Activated T-helper 1 cell treated with anti-CD3 and anti-CD28 coated beads, Interleukin-12 subunit alpha, Interleukin-12 subunit beta, Interleukin-2, Interleukin-4 antibody, amounts not matched to agents 30 ng/mL and 10 ng/mL and 1 ng/mL, durations not matched to agents 14 hours and 24 hours and 36 hours (primary cell): ENCODE measurements at places on chromosomes 11 and 22.

- no peak for DNase-seq
Measured at GRCh38 chr11:124841840-124842239, 23.4 kb upstream of the ROBO3 start.

- peak; percentile 28 for DNase-seq
Measured at GRCh38 chr22:24521791-24522245, 26.7 kb downstream of the UPB1 start.

- DNase-seq = peak; percentile 45
Measured at GRCh38 chr22:46072110-46072881, 78.0 kb upstream of the PPARA start.

GRCh38 chr11:57414612-57415212 is 12.2 kb downstream of the SLC43A3 start:
- no peak for DNase-seq

DNA sequence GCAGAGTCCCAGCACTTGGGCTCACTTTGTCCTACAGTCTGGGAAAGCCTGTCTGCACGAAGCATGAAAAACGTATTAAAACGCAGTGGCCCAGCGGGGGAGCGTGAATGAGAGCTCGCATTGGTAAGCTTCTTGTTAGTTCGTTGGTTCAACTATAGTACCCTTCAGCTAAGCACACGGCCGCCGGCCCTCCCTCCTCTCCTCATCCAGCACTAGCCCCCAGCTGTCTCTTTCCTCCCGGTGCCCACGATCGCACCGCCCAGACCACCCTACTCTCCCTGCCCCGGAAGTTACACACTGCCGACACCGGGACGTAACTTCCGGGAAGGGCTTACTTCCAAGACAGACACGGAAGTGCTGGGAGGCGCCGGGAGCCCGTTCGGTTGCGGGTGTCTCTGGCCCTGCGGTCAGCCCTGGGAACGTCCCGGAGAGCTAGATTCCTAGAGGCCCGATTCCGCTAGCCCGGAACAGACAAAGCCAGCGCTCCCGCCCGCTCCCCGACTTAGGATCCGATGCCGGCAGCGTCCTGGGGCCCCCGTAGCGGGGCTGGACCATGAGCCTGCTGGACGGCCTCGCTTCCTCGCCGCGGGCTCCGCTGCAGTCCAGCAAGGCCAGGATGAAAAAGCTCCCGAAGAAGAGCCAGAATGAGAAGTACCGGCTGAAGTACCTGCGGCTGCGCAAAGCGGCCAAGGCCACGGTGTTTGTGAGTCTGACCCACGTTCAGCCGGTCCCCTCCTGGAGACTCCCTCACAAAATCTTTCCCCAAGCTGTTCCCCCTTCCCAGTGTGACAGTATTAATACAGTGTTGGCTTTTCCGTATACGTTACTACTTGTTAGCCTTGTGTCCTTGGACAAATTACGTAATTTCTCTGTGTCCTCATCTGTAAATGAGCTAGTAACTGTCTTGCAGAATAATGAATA is at the start of gene TBRG1:
Gene TBRG1 (plus strand): TSS at position 334 of the 921 bp plus-strand sequence. CDS start 220 bp downstream, at position 554.
- DNase-seq = peak; percentile 80

DNA sequence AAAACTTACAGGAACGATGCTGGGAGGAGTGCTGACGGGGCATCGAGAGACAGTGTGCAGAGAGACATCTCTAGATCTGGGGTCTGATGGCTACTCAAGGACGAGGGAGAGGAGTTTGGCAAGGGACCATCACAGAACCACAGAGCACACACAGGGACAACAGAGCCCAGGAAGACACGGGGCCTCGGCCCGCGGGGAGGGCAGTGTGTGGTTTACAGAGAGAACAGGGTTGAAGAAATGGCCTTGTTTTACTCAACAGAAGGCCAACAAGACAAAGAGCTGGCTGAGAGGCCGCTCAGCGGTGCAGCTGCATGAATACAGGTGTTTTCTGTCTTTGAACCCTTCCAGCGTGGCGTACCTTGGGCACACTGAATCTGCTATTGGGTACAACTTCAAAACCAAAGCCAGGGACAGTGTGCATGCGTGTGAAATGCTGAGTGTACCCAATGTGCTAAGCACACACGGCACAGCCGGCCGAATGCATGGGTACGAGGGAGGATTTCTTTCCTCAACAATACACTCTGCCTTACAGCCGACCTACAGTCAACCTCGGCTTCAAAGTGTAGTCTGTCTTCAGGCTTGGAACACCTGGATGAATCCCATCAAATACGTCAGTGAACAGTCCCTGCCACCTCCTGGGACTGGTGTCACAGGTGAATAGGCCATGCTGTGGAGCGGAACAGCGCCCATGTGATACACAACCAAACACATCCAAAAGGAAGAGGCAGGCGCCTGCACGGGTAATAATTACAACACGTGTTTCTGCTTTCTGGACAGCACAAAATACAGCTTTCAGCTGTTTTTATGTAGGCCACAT is 20.7 kb upstream of the BID start:
- DNase-seq = no peak

DNA sequence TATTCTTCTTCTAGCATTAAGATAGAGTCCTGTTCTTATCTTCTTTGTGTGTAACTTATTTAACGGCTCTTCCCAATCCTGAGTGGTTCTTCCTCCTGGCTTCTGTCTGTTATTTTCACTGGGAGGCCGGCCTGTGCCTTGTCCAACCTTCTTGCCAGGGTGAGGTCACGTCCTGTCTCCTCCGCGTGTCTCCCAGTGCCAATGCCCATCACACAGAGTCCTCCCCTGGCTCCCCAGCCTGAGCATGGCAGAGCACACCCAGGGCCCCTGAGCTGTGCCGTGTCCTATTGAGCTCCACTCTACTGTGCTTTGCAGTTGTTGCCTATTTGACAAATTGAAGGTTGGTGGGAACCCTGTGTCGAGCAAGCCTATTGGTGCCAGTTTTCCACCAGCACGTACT is 487.3 kb downstream of the BRD1 start:
- no peak for DNase-seq

DNA sequence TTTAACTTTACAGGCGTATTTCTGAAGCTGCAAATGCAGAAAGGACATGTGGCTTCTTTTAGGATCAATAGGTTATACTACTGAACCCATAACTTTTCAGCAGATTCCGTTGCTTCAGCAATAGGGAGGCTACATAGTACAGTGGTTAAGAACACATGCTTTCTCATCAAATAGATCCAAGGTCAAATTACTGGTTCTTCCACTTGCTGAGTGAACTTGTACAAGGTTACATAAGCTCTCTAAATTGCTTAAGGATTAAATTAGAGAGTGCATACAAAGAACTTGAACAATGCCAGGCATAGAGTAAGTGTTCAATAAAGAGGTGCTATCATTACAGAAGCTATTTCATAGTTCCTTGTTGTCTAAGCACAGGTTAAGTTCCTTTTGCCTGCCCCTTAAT is 129.6 kb downstream of the BARX2 start:
- no peak for DNase-seq

DNA sequence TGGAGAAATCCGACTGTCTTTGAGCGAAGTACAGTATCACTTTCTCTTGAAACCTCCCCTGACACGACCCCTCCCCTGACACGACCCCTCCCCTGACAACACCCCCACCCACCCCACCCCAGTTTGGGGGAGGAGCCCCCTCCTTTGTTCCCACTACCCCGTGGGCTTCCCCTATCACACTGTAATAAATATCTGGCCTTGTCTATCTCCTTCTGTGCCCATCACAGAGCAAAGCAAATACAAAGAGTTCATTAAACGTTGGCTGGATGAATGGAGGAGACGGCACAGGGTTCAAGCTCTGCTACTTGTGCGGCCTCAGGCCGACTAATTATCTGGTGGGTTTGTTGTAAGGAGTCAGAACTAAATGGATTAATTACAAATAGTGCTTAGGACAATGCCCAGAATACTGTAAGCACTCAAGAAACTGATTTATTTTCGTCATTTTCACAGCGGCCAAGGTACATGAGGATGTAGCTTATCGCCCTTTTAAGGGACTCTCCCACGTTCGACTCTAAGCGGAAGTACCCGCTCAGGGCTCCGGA is 628 bp upstream of the GGA1 start:
- no peak for DNase-seq

DNA sequence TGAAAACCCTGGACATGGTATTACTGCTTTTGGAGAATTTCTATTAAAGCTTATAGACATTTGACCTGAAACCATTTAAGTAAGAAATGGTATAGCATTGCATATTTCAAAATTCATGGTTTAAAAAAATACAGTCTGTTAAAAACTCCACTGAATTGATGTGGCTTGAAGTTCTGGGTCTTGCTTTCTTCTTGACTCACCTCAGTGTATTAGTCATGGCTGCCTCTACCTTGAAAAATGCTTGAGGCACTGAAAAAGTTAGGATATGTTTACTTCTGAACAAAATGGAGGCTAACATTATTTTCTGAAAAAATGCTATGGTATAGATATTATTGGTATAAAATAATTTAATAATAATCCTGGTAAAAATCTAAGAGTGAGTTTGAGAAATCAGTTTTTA is 349.2 kb downstream of the AASDHPPT start:
- DNase-seq = no peak

DNA sequence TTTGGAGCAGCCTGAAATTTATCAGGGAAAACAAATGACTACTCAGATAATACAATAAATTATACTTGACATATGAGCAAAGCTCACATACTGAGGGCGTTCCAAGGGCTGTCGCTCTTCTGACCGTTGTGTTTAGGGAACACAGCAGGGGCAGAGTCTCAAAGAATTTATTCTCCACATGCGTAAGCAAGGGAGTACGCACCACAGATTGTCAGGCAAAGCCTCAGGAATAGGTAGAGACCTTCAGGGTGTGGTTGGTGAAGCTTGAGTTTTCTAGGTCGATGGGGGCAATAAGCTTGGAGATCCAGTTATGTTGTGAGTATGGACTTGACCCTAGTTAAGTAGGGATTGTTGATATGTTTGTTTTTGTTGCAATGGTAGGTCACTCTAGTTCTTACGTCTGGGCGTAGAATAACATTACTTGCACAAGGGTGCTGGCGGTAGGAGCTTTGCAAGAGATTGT is 830 bp downstream of the ACAT1 start:
- no peak for DNase-seq

- no peak for DNase-seq
Measured at GRCh38 chr11:130882138-130882551, 34.1 kb downstream of the SNX19 start.

DNA sequence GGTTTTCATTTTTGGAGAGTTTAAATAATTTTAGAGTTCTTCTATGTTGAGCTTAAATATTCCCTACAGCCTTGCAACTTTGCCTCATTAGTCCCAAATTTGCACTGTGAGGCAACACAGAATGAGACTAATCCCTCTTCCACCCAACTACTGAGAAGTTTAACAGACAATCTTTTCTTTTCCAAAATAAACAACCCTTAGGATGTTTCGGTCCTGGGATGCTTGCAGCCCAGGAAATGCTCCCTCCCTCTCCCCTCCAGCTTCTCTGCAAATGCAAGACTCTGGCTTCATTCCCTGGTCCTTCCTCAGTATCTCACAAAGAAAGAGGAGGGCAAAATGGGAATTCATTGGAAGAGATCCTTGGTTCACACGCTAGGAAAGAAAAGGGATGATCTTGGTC is 222.5 kb downstream of the ST3GAL4 start:
- DNase-seq = no peak
